ENCODE measurements at places on chromosomes 12 and 14.

- DNase-seq, result no peak
Observed at GRCh38 chr12:101619026-101619786, 24.4 kb downstream of the MYBPC1 start.

DNA sequence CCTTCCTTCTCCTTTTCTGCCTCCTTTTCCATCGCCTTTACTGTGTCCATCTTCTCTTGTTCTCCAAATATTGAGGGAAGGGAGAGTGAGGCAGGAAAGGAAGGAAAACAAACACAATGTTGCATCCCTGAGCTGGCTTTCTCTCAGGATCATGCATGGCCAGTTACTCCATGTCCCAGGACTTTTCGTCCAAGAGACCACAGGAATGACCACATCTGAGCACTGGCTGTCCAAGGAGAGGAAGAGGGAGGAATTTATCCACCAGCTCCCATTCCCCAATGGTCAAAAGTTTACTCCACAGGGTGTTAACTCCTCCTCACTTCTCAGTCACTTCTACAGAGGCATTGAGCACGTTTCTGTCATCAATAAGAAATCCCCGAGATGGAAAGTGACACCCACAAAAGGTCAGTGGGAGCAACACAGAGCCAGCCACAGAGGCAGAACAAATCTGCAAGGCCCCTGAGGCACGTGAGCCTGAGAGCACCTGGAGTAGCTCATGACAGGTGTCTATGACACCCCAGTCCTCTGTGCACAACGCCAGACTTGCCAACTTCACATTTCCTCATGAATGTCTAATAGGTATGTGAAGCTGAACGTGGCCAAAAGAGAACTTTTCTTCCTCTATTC, 177.3 kb upstream of the NUDT4 start:
- DNase-seq, result no peak

- DNase-seq, result no peak
Observed at GRCh38 chr14:104100171-104101085, 14.9 kb downstream of the ASPG start.

DNA sequence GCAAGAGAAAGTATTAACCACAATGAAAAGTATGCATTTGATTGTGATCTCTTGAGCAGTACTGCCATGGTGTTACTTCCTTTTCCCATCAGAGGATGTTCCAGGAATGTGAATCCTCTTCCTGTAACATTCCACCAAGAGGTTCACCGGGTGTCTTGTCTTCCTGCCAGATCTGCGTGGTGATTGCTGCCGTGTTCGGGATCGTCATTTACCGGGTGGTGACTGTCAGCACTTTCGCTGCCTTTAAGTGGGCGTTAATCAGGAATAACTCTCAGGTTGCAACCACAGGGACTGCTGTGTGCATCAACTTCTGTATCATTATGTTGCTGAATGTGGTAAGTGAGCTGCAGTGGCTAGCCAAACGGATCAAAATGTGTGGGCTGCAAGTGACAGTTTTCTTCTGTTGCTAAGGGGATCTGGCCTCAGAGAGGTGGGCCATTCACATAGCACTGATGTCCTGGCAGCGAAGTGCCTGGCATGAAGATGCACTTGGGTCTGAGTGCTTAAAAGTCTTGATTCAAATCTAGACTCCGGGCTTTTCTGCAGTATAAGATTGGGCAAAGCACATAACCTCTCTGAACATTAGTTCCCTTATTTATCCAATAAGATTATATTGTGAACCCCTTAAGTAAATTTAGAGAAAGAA, 123.4 kb downstream of the SLC5A8 start:
- DNase-seq, result no peak

DNA sequence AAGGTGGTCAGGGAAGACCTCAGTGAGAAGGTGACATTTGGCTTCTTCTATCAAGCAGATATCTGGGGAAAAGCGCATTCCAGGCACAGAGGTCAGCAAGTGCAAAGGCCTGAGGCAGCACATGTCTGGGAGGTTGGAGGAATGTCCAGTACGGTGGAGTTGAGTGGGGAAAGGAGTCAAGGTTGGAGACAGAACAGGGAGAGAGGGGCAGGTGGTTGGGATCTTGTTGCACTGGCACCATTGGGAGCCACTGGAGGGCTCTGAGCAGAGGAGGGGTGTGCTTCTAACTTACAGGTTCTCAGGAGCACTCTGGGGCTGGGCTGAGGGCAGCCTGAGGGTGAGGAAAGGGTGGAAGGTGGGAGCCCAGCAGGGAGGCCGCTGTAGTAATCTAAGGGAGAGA, 52.1 kb downstream of the EID3 start:
- no peak for DNase-seq

DNA sequence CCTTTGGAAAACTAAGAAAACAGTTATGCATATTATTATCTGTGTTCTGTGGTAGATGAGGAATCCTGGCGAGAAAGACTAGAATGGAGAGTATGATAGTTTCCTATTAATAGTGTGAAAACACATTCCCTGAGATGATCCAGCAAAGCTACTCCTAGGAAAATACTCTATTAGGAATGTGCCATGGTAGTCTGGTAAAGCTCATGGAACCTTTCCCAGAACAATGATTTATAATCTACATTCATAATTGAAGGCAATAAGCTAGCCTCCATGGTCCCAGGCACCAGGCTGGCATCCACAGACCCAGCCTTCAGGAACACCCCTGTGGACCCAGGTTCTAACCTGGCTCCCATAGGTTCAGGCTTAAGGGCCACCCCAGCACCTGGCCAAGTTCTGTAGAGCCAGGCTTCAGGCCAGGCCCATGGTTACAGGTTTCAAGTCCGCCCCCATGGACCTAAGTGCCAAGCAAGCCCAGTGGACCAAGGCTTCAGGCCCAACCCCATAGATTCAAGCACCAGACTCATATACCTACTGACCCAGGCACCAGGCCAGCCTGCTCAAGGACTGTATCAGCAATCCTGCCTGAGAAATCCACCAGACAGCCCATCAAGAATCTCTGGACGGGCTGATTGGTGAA, 72.2 kb downstream of the ITPR2 start:
- DNase-seq, result no peak

DNA sequence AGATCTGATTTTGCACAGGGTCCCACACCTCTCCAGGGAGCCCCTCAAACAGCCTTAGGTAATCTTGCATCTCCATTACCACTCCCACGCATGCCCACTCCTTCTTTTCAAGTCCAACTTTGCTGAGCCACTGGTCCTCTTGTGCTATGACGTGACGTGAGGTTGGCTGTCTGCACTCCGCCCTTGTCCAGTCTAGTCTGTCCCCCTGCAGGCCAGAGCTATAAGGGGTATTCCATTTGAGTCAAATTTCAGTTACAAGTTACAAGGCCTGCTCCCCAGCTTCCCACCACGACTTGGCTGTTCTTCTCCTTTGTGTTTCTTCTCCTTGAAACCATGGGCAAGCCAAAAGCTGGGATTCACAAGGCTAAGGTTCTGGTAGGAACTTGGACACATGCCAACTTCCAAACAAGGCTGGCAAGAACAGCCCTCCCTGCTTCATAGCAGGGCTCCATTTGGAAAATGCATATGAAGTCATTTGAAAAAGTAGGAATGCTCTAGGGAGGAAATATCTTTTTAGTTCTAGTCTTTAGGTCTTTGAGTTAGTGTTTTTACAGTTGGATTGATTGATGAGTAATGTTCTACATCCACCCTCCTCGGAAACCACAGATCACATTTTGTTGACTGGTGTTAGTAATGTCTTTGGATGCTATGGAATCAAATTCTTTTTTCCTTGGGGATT, 49.1 kb downstream of the KCNA1 start:
- no peak for DNase-seq

GRCh38 chr12:30624009-30624408, 71.7 kb downstream of the IPO8 start:
- DNase-seq, result no peak

- DNase-seq, result no peak
Observed at GRCh38 chr12:29519585-29520182, 22.2 kb upstream of the OVCH1 start.

DNA sequence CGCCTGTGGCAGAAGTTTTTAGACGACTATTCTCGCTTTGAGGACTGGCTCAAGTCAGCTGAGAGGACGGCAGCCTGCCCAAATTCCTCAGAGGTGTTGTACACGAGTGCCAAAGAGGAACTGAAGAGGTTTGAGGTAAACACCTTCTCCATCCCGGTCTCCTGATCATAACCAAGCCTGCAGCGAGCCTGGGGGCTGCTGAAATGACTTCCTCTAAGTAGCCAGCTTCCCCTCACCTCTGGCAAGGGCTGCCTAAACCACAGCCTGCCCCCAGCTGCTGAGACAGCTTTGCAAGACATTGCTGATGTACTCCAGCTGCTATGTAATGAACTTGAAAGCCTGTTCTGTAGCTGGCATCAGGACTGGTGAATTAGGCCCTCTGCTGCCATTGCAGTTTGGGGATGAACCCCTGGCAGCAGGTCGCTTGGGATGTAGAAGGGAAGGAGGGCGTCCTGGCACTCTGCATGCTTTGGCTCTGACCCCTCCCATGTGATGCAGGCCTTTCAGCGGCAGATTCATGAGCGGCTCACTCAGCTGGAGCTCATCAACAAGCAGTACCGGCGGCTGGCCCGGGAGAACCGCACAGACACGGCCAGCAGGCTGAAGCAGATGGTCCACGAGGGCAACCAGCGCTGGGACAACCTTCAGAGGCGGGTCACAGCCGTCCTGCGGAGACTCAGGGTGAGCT, 84.6 kb downstream of the ESR2 start:
- DNase-seq, result no peak

GRCh38 chr14:104872469-104873341, 7.6 kb downstream of the CEP170B start:
- no peak for DNase-seq

DNA sequence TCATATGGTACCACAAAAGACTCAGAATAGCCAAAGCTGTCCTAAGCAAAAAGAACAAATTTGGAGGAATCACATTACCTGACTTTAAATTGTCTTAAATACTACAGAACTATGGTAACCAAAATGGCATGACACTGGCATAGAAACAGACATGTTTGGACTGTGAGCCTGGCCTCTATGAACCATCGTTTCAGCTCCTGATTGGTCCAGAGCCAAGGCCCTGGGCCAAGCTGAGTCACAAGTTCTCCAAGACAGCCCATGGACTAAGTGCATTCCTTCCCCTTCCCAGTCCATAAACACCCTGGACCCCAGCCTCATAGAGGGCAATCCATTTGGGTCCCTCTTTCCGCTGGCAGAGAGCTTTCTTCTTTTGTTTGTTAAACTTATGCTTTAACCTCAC, 12.1 kb upstream of the PRR4 start:
- DNase-seq, result no peak

DNA sequence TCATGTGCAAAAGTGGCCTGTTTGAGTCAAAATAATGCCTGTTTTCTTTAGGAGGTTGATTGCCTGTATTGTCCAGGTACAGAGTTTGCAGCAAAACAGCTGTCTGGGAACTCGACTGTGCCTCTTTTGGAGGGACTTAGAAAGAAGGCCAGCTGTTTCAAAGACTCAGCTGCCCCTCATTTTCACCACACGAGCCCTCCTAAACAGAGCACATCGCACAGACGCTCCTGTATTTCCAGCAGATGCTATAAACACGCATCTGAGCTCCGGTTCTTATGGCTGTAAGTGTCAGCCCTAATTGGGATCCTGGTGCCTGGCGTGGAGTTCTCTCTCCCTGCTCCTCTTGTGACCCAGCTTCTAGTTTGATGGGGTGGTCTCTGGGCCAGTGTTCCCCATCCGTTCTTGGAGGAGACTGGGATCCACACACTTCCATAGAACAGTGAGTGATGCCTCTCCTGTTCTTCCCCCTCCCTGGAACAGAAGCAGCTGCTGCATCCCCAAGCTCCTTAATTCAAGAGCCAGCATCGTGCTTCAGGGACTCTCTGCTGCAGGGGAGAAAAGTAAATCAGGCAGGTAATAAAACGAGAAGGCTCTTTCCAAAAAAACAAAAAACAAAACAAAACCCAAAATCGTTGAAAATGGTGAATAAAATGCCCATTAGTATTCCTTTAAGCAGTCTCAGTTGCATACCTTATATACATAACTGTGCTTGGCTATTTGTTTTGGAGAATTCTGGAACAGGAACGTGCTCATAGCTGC, 269.0 kb downstream of the SLC15A4 start:
- no peak for DNase-seq

GRCh38 chr12:99137124-99137855, 492.2 kb downstream of the APAF1 start:
- DNase-seq, result no peak

DNA sequence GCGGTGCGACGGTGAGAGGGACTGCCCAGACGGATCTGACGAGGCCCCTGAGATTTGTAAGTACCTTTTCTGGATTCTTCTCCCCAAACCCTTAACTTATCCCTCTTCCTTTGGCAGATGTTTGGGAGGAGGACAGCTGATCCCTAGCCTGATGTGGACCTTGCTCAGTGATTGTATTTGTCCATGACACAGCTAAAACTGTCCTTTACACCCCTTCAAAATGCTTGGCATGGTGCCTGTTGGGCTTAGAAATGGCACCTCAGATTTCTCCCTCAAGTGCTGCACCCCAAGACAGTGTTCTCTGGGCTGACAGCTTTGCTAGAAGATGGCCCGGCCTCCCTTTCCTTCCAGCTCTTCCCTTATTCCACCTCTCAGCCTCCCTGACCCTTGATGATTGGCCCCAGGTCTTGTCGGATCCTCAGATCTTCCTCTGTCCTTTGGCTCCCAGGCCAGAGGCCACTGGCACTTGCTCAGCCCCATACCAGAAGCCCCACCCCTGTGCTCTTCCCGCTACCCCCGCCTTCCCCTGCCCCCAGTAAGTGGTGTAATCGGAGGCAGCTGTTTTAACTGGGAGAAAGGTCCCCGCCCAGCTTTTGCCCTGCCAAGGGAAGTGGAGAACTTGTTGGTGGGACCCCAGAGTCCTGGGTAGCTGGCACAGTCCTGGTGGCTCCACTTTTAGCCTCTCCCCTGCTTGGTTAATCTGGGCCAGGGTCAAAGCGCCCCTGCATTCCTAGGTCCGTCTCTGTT, 8.7 kb downstream of the LRP1-AS start:
- DNase-seq, result peak; percentile 92

DNA sequence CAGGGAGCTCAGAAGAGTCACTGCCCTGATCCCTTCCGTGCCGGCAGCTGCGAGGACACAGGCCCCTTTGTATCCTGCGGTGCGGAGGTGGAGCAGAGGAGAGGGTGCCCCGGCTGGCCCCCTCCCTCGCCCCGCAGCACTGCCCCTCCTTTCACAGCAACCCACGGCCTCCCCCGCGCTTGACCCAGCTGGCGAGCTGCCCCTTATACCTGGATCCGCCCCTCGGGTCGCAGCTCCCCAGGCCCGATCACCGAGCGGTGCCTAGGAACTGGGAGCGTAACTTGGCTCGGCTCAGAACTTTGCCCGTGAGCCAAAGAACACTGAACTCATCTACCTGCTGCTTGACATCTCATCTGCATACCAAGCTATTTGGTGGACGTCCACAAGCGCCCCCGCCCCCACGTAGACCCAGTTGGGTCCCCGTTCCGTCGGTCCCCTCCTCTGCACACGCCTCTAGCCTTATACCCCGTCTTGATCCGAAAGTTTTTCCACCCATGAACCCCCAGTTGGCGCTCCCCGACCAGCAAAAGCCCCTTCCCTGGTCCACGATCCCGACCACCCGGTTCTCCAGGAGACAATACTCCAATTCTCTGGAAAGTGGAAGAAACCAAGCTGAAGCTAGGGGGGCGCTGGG, 697 bp upstream of the DNAJC14 start:
- peak; percentile 69 for DNase-seq

GRCh38 chr14:22159099-22159498, 429.9 kb downstream of the DAD1 start:
- no peak for DNase-seq

GRCh38 chr12:119409043-119409442, 74.5 kb downstream of the CCDC60 start:
- no peak for DNase-seq

All from aorta (tissue), 5 donors.